ENCODE measurements at places on chromosomes 12 and 14.

DNA sequence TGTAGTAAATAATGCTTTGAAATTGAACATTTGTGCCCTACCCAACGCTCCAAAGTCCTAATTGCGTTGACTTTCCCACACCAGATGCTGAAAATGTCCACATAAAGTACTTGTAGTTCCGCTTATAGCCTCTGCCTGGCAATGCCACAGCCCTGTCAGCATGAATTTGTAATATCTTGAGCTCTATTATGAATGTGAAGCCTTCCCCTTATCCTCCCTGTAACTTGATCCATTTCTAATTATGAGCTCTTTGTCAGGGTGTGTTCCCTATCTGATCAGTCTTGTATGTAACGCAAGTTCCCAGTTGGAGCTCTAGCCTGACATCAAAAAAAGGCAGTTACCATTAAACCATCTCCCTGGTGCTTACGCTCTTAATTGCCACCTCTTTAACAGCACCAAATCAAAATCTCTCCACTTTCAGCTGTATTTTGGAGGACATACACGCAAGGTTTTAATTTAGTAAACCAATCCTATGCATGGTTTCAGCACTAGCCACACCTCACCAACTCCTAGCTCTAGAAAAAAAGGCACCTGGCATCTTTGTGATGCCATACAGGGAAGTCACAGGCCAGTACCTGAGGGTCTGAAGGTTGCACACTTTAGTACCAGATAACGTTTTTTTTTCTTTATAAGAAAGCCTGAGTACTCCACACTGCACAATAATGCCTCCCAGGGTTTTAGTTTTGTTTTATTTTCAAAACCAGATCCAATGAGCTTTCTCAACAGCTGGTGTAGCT lies 69.3 kb downstream of the EEA1 start:
- DNase-seq: no peak

DNA sequence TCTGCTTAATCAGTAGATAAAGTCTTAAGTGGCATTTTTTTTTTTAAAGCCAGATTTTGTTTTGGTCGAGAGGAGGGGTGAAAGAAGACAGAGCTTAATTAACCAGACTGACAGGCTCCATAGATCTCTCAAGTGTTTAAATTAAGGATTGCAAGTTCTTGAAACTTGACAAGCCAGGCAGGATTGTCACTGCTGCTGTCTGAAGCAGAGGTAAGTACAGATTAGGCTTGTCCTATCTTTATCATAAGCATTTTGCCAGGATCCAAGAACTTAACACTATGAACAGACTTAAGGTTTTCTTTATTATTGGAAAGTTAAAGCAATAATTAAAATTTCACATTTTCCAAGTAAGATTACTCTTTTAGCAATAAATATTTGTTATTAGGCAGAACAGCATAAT lies 179.6 kb upstream of the LMO3 start:
- DNase-seq: no peak

DNA sequence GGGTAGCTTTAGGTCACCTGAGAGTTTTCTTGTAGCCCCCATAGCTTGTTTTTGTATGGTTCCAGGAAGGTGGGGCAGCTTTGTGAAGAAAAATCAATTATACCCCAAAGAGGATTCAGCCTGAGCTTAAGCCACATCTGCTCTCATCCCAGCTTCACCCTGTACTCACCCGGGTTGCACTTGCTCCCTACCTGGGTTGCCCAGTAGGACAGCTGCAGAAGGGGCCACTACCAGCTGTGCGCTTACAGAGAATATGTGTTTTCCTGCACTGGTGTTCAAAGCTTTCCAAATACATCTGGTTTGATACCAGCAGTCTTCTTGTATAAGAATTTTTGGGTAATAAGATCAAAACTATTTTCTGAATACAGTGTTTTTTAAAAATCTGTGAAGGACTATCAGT lies 3.0 kb upstream of the SLC38A1 start:
- no peak for DNase-seq

DNA sequence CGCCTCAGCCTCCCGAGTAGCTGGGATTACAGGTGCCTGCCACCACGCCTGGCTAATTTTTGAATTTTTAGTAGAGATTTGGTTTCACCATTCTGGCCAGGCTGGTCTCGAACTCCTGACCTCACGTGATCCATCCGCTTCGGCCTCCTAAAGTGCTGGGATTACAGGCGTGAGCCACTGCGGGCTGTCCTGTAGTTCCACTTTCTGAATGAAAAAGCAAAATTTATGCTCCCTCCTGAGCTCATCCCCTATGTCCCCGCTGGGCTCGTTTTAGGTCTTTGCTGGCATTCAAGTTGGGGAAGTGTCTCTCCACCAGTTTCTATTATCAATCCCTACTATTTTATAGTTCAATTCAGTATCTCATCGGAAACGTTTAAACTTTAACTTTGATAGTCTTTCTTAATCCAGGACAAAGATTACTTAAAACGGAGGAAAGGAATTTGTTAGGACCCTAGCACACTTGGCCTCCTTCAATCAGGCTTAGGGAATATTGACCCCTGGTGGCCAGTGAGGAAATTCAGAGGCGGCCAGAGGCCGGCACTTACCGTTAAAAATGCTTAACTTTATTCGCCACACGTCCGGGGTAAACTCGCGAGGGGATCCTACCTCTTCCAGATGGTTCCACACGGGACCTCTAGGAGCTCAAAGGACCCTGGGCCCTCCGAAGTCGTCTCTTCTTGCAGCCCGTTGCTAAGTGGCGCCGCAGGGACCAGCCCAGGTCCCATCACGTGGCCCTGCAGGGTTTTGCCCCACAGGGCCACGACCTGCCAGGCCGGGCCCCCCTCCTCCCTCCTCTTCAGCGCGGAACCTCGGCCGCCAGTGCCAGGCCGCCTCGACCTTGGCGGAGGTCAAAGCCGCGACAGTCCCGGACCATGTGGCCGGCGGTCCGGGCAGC lies 11.4 kb upstream of the DNAL1 start:
- peak; percentile 51 for DNase-seq

GRCh38 chr14:23365732-23366425 lies 907 bp upstream of the EFS start:
- peak; percentile 34 for DNase-seq

GRCh38 chr12:4292341-4293073 lies 18.9 kb downstream of the CCND2 start:
- no peak for DNase-seq

GRCh38 chr12:38956337-38956736 lies 50.9 kb upstream of the CPNE8 start:
- no peak for DNase-seq

DNA sequence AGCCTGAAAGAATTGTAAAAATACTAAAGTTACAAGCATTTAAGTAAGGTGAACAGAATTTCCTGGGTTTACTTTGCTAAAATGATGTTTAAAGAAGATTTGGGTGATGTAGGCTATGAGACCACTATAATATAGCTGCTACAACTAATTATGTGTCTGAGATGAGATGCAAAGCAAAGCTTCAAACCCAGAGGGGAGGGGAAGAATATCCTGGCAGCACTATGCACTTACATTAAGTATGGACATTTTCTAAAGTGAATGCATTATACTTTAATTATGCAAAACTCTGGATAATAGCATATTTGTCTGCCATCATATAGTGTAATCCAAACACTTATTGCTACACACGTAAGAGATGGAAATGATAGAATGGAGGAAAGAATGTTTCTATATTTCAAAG lies 1003.7 kb downstream of the GALC start:
- no peak for DNase-seq

DNA sequence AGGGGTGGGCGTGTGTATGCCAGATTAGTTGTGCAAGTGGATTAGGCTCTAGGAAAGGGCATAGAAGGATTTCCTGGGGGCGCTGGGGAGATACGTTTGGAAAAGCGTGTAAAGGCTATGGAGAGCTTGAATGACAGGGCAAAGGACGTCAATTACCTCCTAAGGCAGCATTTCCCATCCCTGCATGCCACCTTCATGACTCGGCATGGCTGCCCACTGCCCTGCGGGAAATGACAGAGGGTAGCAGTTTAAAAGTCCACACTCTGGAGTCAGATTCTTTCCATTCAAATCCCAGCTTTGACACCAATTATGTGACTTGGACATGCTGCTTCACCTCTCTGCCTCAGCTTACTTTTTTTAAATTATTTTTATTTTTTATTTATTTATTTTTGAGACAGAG lies 14.8 kb upstream of the TMEM229B start:
- DNase-seq: no peak

GRCh38 chr12:48084066-48084465 lies 21.8 kb downstream of the SENP1 start:
- no peak for DNase-seq

DNA sequence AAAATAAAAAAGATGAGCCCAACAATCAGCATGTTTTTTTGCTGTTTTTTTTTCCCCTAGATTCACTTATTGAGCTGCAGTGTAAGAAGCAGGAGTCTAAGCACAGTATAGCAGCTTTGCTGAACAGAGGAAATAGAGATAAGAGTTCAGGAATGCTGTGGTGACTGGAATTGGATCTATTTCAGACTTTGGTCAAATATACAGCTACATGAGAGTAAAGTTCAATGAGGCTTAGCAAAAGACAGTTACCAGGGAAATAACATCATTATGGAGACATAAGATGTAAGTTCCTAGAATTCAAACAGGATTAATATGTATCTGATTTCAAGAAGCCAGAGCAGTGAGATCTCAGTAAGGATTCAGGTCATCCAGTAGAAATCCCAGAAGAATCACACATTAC lies 613.0 kb downstream of the RPS29 start:
- DNase-seq: no peak

DNA sequence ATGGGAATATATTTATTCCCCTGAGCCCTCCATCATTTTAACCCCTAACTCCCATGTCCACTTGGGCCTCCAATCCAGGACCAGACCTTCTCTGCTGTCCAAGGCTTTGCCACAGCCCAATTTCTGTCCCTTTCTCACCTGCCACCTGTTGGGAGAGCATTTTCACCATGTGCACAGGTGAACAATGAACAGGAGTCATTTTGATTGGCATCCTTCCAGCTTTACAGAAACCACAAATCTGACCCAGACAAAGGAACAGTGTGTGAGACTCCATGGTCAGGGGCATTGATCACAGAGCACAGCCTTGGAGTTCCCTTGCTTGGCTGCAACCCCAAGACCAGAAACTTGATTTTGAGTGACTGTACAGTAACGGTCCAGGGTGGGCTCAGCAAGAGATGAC lies 91.9 kb downstream of the CRACR2A start:
- no peak for DNase-seq

GRCh38 chr12:13882176-13882575 lies 99.2 kb downstream of the GRIN2B start:
- no peak for DNase-seq

- no peak for DNase-seq
Measured at GRCh38 chr14:22774011-22774706, 7.7 kb downstream of the OXA1L start.

- DNase-seq: no peak
Measured at GRCh38 chr14:87686746-87687145, 306.2 kb downstream of the GALC start.

GRCh38 chr12:1217191-1217949 lies 226.3 kb downstream of the ERC1 start:
- DNase-seq: peak; percentile 40

DNA sequence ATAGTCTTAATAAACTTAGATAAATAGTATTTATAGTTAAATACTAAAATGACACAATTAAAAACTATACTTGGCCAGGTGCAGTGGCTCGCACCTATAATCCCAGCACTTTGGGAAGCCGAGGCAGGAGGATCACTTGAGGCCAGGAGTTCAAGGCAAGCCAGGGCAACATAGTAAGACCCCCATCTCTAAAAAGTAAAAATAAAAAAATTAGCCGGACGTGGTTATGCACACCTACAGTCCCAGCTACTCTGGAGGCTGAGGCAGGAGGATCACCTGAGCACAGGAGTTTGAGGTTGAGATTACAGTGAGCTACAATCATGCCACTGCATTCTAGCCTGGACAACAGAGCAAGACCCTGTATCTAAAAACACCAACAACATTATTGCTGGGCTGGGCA lies 16.0 kb downstream of the CINP start:
- no peak for DNase-seq

- no peak for DNase-seq
Measured at GRCh38 chr12:73935817-73936216, 601.8 kb upstream of the ATXN7L3B start.

- no peak for DNase-seq
Measured at GRCh38 chr12:81207173-81207572, 129.3 kb downstream of the ACSS3 start.

- no peak for DNase-seq
Measured at GRCh38 chr12:4112734-4113325, 160.7 kb upstream of the CCND2 start.

DNA sequence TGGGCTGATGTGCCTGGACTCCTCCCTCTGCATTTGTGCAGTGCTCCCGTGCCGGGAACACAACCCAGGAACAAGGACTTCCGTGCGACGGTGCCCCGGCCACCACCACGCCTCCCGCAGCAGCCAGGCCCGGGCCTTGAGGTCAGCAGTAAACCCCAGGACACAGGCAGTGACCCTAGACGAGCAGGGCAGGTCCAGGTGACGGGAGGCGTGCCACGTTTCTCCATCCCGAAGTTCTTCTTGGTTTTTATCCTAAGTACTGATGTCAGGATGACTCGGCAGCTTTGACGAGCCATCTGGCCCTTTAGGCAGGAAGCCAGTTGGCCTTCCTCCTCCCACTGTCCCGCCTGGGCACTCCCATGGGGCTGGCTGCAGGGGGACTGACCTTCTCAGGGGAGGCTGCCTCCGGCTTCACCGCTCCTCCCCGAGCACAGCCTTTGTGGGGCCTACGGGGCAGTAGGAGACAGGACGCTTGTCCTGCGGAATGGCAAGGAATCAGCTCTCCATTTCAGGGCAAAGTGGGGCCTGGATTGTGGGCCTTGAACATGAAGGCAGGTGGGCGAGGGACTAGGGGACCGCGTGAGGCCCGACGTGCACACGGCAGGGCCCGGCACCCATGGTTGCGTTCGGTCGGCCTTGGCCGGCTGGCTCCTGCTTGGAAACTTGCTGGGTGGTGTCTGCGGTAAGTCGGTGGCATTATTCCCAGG lies 94.1 kb downstream of the FBXL14 start:
- DNase-seq: no peak

DNA sequence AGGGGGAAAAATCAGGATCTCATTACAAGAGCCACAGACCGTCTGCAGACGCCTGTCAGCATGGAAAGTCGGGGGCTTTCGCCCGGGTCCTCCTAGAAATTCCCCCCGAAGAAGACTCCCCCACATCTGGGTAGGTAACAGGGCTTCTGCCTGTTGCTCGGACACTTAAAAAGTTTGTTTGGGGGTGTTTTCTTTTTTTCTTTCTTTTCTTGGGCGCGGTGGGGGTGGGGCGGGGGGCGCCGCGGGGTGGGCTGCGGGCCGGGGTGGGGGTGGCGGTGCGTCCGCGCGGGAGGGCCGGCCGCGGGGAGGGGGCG lies 358 bp downstream of the ELK3 start:
- no peak for DNase-seq

- DNase-seq: peak; percentile 68
Measured at GRCh38 chr14:39247256-39247655, 13.5 kb downstream of the MIA2 start.

- DNase-seq: no peak
Measured at GRCh38 chr14:101194373-101195308, 291.1 kb upstream of the RTL1 start.

Data from fibroblast of the conjunctiva (primary cell).